Subcutaneous adipose tissue (tissue), 4 donors: ENCODE measurements at places on chromosomes 11 and 22. TPM values are rescaled to one million over a fixed set of nuclear protein-coding genes. Genes with fewer than 3 reads are reported as not detected.

OR2AT4 gene
- not detected for total RNA-seq

C11orf87 gene
- not detected for total RNA-seq

PLAAT5 gene
- 44.1 TPM for total RNA-seq

GPR83 gene
- not detected for total RNA-seq

SPON1 gene
- 344 TPM for total RNA-seq

LYVE1 gene
- total RNA-seq = 284 TPM

RNF169 gene
- total RNA-seq = 18.5 TPM

OSM gene
- total RNA-seq = 0.94 TPM

TBX10 gene
- total RNA-seq = not detected

TRIM22 gene
- total RNA-seq = 66.8 TPM

SEPTIN5 gene
- total RNA-seq = 4.1 TPM

DDI1 gene
- 0.33 TPM for total RNA-seq

FAM180B gene
- 0.82 TPM for total RNA-seq

COPB1 gene
- 64.2 TPM for total RNA-seq

BATF2 gene
- 0.68 TPM for total RNA-seq

ANGPTL5 gene
- 4.2 TPM for total RNA-seq

DEPDC7 gene
- total RNA-seq = 0.66 TPM

BDNF gene
- not detected for total RNA-seq

RAB39A gene
- total RNA-seq = 4.8 TPM
